ENCODE measurements at places on chromosomes 6 and 20.

- DNase-seq: no peak
Observed at GRCh38 chr6:3770023-3770720, 18.7 kb upstream of the PXDC1 start.

DNA sequence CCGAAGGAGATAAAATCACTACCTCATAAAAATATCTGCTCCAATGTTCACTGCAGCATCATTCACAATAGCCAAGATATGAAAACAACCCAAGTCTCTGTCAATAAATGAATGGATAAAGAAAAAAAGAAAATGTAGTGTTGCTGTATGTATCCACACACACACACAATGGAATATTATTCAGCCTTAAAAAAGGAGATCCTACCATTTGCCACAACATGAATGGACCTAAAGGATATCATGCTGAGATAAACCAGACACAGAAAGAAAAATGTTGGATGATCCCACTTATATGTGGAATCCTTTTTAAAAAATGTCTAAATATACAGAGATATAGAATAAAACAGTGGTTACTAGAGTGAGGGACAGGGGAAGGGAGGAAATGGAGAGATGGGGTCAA, 192.2 kb upstream of the TAB2 start:
- no peak for DNase-seq

DNA sequence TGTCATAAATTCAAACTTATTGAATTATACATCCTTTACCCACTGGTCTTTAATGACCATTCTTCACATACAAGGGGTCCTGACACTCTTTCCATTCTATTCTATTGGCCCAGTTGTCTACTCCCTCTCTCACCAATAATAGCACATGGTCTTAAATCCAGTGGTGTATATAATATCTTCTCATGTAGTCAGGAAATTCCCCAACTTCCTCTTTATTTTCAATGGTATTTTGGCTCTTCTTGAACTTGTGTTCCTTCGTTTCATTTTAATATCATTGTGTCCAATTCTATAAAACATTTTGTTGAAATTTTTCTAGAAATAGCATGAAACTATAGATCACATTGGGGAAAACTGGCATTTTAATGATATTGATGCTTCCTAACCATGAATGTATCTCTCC, 36.8 kb downstream of the PSMB9 start:
- DNase-seq: no peak

DNA sequence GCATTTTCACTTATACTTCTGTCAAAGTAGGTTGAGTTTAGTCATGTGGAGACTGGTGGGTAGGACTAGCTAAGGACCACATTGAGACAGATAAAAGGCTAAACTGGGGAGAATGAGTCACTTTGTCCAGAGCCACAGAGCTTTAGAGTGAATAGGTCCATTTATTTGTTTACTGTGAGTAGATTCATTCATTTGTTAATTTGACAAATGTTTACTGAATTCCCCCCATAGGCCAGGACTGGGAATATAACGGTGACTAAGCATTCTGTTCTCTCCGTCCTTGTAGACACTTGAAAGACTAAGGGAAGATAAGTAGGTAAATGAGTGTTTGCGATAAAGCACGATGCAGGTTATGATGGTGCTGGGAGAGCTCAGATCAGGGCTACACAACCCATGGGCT, 699.7 kb upstream of the ID4 start:
- DNase-seq: no peak

DNA sequence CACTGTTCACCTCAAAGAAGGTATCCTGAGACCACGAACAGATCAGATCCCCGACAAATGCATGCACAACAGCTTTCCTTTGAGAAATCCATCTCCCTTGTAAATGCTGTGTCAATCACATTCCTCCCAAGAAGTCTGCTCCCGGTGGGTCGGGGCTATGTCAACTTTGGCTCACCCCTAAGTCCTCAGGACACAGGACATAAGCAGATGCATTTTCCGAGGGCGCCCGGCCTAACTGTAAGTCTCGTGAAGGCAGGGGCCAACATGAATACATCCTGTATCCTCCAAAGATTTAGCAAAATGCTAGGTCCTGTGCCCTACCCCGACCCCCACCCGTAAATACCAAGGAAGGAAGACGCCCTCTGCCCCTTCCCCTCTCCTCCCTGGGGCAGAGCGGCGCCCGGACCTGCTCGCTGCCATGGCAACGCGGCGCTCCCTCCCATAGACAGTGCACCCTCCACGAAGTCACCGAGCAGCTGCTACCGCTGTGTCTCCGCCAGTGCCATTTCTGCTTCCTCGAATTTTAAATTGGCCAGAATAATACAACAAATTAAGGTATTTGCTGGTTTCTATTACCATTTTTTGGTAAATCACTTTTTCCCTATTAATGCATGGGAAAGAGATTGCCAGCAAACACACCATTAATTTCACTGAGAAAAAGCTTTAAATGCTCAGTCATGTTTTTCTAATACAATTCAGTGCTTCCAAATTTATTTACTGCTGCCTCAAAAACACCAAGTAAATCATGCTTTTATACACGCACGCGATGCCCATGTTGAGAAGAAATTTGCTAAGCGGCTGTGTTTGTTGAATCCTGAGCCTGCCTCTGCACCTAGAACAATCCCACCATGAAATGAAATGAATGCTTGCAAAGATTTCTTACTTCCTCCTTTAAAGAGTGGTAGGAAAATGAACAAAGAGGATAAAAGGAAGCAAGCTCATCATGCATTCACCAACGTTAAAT, 100.6 kb downstream of the PCSK2 start:
- DNase-seq: no peak

DNA sequence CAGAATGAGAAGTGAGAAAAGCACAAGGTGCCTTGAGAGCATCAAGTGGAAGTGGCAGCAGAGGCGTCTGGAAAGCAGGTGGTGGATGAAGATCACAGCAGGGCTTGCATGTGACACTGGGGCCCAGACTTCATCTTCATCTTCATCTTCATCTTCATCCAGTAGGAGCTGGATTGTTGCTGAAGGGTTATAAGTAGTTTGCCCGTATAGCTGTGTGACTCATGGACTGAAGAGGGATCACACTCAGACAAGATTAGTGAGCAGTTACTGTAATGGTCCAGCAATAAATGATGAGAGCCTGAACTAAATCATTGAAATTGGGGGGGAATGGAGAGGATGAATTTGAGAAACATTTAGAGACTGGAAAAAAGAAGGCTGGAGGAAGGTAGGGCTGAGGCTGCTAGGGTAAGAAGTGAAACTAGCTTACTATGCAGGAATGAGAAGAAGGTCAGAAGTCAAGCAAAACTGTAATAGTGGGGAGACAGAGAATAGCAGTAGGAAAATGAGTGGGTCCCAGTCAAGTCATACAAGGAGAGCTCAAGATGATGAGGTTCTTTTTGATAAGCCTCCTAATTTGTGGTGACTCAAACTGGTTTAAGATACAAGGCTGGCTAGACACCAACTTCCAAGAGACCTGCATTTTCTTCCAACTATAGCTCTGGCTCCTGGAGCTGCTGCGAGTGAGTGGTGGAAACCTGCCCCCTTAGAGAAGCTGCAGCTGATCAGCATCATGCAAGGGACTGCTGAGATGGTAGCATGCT, 92.3 kb upstream of the BEND6 start:
- no peak for DNase-seq

- DNase-seq: no peak
Observed at GRCh38 chr20:32488066-32488838, 96.9 kb downstream of the NOL4L start.

Measured in pancreas (tissue), 10 donors.